Mesenteric fat pad (tissue), 1 donor: ENCODE measurements at places on chromosomes 1 and 21. TPM values are rescaled to one million over a fixed set of nuclear protein-coding genes. Genes with fewer than 3 reads are reported as not detected.

The FCMR gene
- 5.8 TPM for total RNA-seq

The CREG1 gene
- total RNA-seq = 185 TPM

The FAM72C gene
- total RNA-seq = 0.19 TPM

The PLA2G2F gene
- total RNA-seq = not detected

The SRRM1 gene
- 103 TPM for total RNA-seq

The MYOG gene
- total RNA-seq = not detected

The DIO1 gene
- total RNA-seq = not detected

The CFAP57 gene
- total RNA-seq = 0.19 TPM

The GUCA2A gene
- not detected for total RNA-seq

The CCDC185 gene
- total RNA-seq = not detected

The LRRC39 gene
- 1.0 TPM for total RNA-seq

The DMAP1 gene
- total RNA-seq = 27.5 TPM

The IL24 gene
- not detected for total RNA-seq

The S100A7 gene
- total RNA-seq = not detected

The TTC22 gene
- not detected for total RNA-seq

The MYBPHL gene
- total RNA-seq = not detected

The RPRD2 gene
- 21.7 TPM for total RNA-seq

The EXTL1 gene
- not detected for total RNA-seq

The HTR1D gene
- total RNA-seq = not detected

The RRP1 gene
- total RNA-seq = 29.8 TPM

The ANGPTL1 gene
- 23.4 TPM for total RNA-seq

The PDPN gene
- total RNA-seq = 66.3 TPM

The LYPLA2 gene
- 37.2 TPM for total RNA-seq

The NUF2 gene
- total RNA-seq = 0.29 TPM

The MEX3A gene
- 0.58 TPM for total RNA-seq

The OR2M3 gene
- total RNA-seq = not detected

The ITLN2 gene
- not detected for total RNA-seq

The BCAR3 gene
- total RNA-seq = 30.3 TPM

The DCDC2B gene
- not detected for total RNA-seq

The CLEC20A gene
- not detected for total RNA-seq

The TEDDM1 gene
- not detected for total RNA-seq

The SLC25A34 gene
- total RNA-seq = 2.2 TPM

The NUAK2 gene
- 1.6 TPM for total RNA-seq

The TRMT13 gene
- total RNA-seq = 14.4 TPM

The LINGO4 gene
- total RNA-seq = not detected

The TTLL10 gene
- total RNA-seq = 1.4 TPM

The ZNF697 gene
- 11.0 TPM for total RNA-seq

The DNAI4 gene
- total RNA-seq = 7.0 TPM

The TMOD4 gene
- not detected for total RNA-seq

The SCAMP3 gene
- 69.7 TPM for total RNA-seq
